HL-60 (cell line): ENCODE measurements at places on chromosomes 11 and 22.

DNA sequence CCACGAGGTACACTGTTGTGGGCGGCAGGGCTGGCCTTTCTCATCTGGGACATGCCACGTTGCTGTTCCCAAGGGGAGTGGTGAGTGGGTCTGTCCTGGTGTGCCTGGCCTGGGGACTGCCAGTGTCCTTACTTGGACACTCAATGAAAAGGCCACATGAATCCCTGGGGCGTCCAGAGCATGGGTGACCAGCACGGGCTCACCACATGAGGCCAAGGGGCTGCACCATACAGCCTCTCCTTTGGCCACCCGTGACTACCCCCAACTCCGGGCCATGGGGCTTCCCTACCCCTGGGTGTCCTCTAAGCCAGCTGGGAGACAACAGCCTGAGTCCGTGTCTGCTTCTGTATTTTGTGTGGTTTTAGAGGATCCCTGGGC lies 20.2 kb upstream of the TXNRD2 start:
- DNase-seq = no peak

GRCh38 chr11:89235976-89236375 lies 58.3 kb downstream of the TYR start:
- DNase-seq = no peak

GRCh38 chr11:71425860-71426259 lies 22.3 kb downstream of the DHCR7 start:
- no peak for DNase-seq

GRCh38 chr11:77589521-77590193 lies at the start of gene AQP11:
AQP11 (plus strand) TSS chr11:77589953; CDS start chr11:77589993, 40 bp downstream.
- DNase-seq = peak; percentile 70

DNA sequence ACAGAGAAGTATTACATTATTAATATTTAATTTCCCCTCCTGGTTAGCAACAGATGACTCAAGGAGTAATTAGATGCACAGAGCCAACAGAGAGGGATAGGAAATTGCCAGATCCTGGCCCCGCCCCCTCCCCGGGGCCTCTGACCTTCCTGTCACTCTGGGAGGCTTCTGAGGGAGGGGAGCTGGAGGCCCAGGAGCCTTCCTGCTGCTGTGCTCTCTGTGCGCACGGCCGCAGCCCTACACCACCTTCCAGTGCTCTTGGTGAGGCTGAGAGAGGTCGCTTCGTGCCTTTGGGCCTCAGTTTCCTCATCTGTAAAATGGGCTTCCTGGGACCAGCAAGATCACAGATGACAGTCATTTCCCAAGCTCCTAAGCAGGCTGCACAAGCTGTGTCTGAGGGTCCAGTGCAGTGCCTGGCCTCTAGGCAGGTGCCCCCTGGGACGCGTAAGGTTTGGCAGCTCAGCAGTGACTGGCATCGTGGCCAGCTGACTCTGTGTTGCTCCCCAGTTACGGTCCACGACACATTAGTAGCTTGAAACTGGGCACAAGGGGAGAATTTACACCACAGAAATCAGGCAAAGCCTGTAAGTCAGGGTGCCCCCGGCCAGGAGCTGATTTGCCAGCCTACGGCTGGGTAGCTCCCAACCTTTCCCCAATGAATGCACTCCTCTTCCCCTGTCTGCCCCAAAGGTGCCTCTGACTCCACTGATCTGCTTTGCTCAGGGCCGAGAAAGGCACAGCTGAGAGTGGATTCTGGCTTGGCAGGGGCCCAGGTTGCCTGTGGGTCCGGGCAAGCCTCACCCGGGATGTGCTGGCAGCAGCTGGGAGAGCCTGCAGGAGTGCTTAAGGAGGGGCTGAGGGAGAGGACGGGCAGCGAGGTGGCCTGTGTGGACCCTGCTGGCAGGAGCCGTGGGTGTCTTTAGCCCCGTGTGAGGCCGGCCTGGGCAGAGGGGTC lies 2.3 kb downstream of the ADORA2A start:
- DNase-seq = peak; percentile 75

- DNase-seq = no peak
These were observed 7.1 kb upstream of the APOBEC3H start for GRCh38 chr22:39089928-39090327.

DNA sequence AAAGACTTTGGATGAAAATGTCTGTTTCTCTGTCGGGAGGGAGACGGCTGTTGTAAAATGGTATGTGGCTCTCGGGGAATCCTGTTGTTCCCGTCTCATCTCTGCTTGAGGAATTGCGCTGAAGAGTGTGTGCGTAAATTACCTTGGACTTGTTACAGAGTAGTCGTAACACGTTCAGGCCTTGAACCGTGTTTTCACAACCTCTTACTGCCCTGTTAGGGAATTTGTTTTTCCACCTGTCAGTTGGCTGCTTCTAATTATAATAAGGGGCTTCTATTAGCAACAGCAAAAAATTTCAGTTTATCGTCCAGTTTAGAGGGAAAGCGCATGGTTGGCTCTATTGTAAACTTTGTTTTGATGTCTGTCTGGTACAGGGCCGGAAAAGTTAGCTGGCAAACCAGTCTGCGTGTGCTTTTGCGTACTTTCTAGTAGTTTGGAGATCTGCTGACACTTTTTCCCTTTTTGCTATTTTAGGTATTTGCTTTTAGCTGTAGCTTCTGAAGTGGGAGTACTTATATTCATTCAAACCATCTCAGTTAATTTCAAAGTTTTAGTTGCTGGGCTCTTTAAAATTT lies 1.5 kb downstream of the HIPK3 start:
- DNase-seq = no peak

DNA sequence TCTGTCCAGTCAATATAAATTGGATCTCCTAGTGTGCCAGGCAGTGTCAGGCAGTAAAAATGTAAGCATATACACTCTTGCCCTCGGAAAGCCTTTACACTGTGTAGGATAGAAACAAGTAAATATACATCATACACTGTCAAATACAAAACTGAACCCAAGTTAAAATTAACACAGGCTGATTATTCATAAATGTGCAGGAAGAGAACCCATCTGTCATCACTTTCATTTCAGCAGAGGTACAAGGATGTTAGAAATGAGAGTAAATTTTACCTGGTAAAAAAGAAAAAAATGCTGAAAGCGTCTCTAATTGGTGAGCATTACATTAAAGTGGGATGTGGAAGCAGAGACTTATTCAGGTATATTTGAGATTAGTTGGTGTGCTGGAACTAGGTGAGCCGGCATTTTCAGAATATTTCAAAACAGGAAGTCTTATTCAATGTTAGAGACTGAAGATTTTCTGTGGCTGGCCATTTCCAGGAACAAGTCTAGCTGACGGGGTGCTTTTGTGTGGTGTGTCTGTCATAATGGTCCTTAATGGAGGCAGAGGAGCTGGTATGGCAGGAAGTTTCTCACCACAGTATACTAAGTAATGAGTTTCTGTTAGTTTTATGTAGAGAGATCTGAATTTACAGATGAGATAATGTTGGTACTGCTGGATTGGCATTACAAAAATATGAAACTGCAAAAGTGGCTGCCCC lies 192.6 kb downstream of the CASP12 start:
- DNase-seq = no peak

GRCh38 chr11:83195649-83196048 lies 2.1 kb downstream of the ANKRD42 start:
- no peak for DNase-seq

DNA sequence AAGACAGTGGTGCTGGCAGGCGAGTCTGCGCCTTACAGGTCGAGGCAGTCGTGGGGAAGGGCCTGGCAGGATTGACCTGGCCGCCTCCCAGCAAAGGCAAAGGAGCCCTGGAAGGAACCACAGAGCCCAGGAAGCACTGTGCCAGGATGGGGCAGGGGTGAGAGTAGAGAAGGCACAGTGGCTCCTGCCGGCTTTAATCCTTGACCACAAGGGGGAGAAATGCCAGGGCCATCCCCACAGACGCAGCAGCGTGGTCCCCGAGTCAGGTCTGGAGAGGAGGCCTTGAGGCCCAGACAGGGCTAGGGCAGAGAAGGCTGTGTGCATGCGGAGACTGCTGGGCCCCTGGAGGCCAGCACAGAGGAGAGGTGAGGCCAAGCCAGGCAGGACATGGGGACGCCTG lies 9.9 kb upstream of the NDUFS8 start:
- DNase-seq = no peak

DNA sequence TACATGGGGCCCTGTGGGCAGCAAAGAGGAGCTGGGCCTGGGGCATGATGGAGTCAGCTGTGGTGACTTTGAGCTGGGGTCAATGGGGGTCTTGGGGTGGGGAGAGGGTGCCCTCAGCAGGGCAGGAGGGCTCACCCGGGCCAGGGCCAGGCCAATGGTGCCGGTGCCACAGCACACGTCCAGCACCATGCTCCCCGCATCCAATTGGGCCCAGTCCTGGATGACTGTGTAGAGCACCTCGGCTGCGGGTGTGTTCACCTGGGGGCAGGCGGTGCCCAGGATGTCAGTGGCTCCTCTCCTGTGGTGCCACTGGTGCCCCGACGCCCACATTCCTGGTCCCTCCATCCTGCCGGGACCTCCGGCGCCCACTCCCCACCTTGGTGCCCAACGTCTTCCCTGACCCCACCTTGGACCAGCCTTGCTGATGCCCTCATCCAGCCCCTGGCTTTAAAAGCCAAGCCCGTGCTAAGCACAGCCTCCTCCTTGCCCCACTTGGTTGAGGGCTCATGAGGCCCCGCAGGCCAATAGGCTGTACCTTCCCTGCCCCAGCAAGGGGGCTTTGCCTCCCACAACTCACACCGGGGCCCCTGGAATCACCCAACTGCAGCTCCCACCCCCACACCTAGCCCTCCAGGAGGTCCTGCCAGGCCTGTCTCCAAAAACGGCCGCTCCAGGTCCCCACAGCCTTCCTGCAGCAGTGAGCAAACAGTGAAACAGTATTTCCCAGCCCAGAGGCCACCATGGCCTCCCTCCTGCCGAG lies 2.2 kb upstream of the RANBP1 start:
- DNase-seq = no peak

DNA sequence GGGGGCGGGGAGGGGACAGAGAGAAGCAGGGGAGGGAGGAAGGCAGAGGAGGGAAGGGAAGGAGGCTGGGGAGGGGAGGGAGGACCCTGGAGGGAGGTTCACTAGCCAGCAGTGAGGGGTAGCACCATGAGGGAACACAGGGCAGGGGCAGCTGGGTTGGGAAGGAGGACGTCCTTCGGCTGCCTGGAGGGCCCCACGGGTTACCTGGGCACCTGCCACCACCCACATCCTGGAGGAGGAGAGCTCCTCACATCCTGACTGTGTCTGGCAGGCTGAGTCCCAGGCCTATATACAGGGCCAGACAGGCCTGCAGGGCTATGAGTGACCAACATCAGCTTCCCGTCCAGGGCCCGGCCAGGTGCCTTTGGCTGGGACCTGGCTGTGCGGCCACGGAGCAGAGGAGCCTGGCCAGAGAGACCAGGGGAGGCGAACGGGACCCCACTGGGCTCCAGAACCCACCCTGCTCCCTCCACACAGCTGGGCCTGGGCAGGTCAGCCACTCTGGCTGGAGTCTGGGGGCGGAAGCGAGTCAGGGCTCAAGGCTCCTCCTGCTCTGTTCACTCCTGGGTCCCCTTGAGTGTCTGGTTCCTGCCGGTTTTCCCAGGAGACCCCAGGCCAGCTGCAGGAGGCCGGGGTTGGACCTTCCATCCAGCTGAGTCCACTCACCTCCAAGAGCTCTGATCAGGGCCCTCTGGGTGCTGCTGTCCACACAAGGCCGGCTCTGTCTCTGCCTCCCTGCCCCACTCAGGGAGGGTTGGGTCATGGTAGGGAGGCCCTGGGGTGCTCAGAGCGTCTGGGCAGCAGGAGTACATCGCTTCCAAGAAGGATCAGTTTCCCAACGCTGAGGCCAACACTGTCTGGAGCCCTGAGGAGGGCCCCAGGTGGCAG lies 677.7 kb downstream of the BRD1 start:
- no peak for DNase-seq

DNA sequence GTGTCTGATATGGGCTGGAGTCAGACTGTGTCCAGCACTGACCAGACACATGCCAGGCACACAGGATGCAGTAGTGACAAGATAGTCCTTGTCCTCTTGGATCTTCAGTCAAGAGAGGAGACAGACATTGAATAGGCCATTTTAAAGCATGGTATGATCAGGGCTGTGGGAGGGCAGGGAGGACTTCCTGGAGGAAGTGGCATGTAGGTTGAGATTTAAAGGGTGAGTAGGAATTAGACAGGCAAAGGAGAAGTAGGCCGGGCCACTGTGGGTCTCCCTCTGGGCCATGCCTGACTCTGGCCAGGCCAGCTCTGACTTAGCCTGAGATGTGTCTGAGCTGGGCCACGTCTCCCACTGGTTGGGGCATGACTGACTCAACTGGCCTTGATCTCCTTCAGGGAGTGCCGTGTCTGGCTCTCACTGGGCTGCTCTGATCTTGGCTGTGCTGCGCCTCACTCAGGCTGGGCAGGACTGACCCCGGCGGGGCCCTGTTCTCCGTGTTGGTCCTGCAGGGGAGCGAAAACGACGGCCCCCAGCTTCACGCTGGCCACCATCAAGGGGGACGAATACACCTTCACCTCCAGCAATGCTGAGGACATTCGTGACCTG lies 71.2 kb downstream of the MYO7A start:
- no peak for DNase-seq
